Left hindlimb (tissue), 1 donor: ENCODE measurements at places on chromosomes 11 and 22.

GRCh38 chr11:20021771-20022362 lies 138.4 kb downstream of the DBX1 start:
- no peak for DNase-seq

- no peak for DNase-seq
These were observed 25.5 kb upstream of the TXNRD2 start for GRCh38 chr22:19966908-19967750.

DNA sequence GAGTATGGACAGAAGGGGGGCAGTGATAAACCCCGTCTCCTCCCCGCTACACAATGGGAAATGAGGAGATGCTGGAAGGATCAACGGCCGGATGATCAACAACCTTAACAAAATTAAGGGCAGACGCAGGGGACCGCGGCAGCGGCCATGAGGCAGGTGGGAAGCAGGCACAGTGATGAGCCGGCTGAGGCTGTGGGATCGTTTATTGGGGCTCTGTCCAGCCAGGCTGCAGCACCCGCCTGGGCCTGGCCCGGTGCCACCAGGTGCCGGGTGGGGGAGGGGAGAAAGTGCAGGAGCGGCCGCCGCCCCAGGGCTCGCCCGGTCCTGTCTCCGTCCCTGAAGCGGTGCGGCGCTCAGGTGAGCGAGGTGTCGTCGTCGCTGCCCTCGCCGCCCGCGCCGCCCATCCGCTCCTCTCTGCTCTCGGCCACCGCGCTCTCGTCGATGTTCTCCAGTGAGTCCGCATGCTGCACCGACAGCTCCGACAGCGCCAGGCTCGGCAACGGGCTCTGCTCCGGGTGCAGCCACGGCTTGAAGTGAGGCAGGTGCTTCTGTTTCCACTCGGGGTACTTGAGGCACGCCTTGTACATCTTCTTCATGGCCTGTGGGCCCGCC lies 2.4 kb upstream of the ARAP1 start:
- no peak for DNase-seq

DNA sequence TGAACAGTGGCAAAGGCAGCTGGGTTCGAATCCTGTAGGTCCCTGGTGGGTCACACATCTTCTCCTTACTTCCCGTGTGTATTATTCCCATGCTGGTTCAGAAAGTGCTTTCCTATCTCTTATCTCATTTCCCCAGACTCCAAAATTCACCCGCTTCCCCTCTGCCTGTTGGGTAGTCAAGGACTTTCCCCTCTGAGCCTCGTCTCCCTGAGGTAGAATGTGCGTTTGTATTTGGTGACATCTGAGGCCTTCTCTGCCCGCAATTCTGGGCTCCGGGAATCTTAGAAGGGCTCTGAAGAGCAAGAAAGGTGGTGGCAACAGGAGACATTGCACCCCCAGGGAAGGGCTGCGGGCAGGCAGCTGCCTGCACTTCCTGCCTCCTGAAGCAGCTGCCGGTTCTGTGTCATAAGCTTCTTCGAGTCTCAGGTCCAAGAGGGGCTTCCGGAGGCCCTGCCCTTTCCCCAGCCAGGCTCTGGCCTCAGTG lies 5.9 kb downstream of the LRRC32 start:
- no peak for DNase-seq

DNA sequence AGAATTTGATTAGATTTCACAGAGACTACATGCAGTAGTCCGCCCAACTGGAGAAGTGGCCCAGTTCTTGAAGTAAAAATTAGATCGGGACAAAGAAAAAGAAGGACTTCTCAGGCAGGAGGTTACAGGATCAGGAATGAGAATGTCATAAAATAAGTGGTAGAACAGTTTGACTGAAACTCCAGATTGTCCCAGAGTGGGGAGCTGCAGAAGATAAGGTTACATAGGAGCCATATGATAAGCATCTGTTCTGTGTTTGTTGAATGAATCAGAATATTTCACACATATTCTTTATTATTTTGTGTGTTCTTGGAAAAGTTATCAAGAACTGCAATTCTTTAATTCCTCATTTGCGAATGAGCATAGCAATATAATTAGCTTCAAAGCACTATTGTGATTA lies 210.6 kb downstream of the AASDHPPT start:
- DNase-seq: no peak

DNA sequence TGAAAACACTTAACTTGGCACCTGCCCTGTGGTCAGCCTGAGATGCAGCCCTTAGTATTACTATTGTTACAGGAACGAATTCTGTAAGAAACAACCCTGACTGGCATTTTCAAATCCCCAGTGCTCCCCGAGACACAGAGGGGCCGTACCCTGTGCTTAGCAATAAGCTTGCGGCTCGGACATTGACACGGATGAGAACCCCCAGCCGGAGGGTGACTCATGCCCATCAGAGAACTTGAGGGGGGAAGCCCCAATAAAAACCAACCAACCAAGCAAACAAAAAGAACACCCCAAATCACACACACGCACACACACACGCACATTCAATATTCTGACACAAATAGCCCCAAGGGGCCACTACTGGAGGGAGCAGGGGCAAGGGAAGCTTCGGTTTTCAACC lies 63.8 kb downstream of the SHISAL1 start:
- no peak for DNase-seq

GRCh38 chr22:38415561-38416321 lies 39.3 kb downstream of the KCNJ4 start:
- no peak for DNase-seq

DNA sequence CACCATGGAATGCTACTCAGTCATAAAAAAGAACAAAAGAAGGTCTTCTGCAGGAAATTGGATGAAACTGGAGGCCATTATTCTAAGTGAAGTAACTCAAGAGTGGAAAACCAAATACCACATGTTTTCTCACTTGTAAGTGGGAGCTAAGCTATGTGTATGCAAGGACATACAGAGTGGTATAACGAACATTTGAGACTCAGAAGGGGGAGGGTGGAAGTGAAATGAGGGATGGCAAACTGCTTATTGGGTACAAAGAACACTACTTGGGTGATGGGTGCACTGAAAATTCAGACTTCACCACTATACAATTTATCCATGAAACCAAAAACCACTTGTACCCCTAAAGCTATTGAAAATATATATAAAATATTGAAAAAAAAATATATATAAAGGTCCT lies 13.4 kb upstream of the CAT start:
- DNase-seq: no peak

DNA sequence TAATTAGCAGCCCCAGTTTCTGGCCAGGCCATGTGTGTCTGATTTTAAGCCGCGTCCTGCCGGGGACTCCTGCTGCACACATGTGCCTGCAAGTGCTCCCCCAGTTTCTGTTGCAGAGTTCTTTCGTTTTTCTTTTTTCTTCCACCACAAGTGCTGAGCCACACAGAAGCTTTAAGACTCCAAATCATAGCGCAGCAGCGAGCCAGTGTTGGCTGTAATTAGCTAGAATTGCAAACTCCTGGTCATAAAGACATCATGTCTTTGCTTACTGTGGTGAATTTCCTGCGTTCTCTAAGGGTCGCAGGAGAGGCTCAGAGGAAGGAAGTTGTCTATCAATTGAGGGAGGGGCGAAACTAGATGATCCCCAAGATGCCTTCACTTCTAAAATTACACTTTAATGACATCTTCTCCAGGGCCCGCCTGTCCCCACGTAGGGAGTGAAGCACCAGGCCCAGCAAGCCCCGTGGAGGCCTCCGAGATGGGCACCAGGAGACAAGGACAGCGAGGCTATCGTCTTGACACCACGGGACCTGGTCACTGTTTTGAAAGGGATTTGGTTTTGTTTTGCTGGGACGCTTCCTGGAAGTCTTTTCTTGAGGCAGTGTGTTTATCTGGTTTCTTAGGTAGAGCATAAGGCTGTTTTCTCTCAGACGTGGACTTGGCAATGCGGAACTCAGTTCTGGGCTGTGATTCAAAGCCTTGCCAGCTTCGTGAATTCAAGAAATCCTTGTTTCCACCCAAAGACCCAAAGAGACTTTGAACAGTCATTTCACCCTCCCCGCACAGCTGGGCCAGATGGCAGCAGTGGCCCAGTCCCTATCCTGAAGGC lies 71.8 kb downstream of the UBASH3B start:
- peak; percentile 54 for DNase-seq

- DNase-seq: no peak
These were observed 539 bp downstream of the SDHD start for GRCh38 chr11:112087212-112087611.

DNA sequence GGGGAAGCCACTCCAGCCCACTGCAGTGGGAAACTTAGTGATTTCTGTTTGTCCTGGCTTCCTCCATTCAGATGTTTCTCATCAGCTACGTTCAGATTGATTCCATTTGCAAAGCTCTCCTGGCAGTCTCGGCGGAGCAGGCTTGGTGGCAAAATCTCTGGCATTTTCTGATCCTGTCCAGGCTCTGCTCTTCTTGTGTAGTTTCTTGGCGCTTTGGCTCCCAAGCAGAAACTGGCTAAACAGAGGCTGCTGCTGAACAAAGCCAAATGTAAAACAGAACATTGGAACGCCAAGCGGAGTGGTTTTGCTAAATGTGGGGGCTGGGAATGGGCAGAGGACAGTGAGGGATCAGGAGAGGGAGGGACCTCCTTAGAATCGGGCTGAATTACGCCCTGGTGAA lies 36.7 kb downstream of the ADAMTS8 start:
- DNase-seq: no peak

GRCh38 chr22:26667140-26667539 lies 9.8 kb downstream of the MIAT start:
- no peak for DNase-seq

GRCh38 chr11:66800720-66801428 lies 42.4 kb upstream of the RCE1 start:
- no peak for DNase-seq

DNA sequence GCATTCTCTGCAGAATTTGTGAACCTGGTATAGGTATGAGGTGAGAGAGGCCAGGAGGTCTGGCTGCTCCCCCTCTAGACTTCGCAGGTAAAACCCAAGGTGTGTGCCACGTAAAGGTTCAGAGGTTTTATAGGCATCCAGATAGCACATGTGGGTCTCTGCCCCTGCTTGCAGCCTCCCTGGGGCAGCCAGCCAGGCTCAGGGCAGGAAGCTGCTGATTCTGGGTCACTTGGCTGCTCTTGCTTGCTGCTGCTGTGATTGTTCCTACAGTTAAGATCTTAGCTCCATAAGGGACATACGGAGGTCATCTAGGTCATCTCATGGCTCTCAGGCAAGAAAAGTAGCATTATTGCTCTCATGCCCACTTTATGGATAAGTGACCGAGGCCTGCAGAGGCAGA lies 30.2 kb downstream of the ZBTB16 start:
- DNase-seq: no peak

DNA sequence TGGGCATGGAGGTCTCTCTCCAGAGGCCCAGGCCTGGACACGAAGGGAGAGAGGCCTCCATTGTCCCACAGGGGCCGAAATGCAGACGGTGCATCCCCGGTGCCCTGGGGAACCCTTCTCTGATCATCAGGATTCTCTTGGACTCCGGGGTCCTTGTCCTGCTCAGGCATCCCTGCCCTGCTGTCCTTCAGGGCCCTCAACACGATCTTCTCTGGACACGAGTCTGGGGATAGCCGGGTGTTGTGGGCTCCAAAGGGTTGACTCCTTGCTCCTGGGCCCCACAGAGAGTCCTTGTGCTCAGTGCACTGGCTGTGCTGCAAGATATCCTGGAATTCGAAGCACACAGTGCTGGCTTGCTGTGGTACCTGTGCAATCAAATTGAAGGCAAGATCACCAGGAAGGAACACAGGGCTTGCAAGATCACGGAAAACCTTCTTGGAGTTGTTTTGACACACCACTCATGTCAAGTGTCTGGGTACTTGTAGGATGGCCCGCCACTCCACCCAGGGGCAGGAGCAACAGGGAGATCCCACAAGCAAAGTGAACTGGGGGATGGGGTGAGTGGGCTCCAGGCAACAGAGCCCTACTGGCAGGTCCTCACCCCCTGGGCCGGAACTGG lies 61.3 kb upstream of the PRODH start:
- no peak for DNase-seq

DNA sequence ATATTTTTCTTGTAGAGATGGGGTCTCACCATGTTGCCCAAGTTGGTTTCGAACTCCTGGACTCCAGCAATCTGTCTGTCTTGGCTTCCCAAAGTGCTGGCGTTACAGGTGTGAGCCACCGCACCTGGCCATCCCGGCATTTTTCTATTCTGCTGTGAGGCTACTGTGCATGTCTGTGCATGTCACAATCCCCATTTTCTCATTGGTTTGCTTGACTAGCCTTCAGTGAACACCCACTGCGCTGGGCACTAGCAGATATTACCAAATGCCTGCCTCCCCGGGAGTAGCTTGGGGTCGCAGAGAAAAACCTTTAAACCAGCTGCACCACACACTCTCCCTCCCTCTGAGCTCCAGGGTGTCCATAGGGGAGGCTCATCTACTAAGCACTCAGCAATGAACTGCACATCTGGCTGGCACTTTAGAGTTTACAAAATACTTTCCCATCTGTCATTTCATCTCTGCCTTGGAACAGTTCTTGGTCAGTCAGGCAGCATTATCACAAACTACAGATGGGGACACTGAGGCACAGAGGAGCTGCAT lies 4.9 kb downstream of the CSNK1E start:
- no peak for DNase-seq

GRCh38 chr11:13674799-13675509 lies 6.5 kb downstream of the FAR1 start:
- no peak for DNase-seq

- no peak for DNase-seq
These were observed 42.3 kb downstream of the RNF141 start for GRCh38 chr11:10498426-10499250.

DNA sequence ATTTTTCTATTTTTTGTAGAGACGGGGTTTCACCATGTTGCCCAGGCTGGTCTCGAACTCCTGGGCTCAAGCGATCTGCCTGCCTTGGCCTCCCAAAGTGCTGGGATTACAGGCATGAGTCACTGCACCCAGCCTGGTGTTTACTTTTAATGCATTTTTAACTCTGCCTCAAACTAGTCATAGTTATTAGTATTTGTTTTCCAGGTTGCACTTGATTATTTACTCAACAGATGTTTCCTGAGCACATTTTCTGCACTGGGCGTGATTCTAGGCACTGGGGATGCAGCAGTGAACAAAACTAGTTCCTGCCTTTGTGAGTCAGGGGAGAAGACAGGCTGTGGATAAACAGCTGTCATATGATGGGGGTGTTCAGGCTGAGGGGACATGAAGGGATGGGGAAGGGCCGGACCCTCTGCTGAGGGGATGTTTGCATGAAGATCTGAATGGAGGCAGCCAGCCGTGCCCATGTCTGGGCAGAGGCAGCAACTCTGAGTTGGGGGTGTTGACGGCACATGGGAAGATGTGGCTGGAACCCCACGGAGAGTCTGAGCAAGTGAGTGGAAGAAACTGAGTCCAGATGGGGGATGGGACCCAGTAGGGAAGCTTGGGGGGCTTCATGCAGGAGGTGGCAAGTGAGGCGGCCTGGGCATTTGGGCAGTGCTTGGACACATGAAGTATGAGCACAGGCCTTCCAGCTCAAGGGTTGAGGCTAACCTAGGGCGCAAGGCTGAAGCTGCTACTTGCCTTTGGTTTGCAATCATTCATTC lies 34.4 kb downstream of the MPPED1 start:
- no peak for DNase-seq
